Activated CD4-positive, CD25-positive, alpha-beta regulatory T cell (primary cell): ENCODE measurements at places on chromosomes 2 and 18.

DNA sequence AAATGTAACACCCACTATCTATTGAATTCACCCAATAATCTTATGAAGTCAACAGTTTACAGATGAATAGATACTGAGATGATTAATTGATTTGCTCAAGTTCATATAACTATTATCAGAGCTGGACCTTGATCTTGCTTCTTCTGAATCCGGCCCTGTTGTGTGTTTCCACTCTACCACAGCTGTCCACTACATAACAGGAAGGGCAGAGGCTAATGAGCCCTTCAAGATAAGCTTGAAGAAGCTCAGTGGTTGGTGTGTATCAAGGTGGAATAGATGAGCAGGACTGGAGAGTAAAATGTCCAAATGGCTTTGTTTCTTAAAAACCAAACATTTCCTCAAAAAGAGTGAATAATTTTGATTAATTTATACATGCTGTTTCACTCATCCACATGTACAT is 56.4 kb upstream of the ITGB6 start:
- DNase-seq = no peak

GRCh38 chr2:223786943-223787342 is 50.4 kb downstream of the AP1S3 start:
- DNase-seq = no peak

DNA sequence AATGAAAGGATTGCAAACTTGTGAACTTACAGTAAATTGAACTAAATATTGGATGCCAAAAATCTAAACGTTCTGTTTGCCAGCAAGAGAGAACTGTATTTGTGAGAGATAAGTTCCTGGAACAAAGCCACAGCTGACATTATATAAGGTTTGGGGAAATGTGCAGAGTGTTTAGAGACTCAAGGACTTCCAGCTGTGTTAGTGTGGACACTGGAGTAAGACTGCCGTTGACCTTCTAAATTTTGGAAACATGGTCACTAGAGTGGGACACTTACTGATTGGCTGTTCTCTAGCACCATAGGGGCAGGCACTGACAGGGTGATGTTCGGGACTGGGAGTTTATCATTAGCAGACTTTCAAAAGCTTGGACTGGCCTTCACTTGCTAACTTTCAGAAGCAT is 40.5 kb downstream of the SCN9A start:
- DNase-seq = no peak

GRCh38 chr18:44625386-44625785 is 55.3 kb upstream of the SETBP1 start:
- no peak for DNase-seq

DNA sequence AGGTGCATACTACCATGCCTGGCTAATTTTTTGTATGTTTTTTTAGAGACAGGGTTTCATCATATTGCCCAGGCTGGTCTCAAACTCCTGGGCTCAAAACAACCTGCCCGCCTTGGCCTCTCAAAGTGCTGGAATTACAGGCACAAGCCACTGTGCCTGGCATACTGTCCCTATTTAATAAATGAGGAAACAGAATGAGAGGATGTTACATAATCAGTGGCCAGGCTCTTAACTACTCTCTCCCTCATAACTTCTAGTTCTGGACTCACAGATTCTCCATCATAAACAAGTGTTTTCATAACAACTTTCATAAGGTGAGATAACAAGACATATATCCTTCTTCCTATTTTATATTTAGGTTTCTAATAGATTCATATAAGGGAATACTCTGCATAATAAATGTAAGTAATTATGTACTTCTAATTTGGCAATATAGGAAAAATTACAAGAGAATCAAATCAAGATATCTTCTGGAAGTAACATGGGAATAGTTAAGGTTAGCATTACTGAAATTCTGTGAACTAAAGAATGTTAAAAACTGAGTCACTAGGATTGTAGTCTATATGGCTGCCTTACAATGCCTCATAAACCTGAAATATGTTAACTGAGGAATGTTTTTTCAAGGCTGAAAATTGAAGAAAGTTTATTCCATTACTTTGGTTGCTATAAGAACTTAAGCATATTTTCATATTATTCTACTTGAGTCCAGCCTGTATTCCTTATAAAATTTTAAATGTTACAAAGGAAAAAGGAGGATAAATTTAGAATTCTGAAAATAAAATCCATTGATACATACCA is 71.3 kb downstream of the SLC25A12 start:
- DNase-seq = no peak
